Left ventricle myocardium superior (tissue), 1 donor: ENCODE measurements at places on chromosomes 7 and 10.

DNA sequence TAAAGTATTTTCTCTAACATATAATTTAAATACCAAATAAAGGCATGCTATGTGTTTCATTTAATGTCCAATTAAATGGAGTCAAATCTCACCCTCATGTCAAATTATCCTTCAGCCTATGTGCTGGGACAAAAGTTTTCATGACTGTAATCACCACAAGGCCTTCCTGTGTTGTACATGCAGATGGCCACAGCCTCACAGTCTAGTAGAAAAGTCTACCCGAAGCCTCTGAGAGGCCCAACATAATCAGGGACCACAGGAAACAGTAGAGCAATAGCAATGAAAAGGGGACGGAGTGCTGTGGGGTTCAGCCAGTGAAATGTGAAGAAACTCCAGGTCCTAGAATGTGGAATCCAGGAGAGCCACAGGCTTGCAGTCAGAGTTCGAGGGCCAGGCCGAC lies 140.2 kb upstream of the KLF6 start:
- no peak for DNase-seq

DNA sequence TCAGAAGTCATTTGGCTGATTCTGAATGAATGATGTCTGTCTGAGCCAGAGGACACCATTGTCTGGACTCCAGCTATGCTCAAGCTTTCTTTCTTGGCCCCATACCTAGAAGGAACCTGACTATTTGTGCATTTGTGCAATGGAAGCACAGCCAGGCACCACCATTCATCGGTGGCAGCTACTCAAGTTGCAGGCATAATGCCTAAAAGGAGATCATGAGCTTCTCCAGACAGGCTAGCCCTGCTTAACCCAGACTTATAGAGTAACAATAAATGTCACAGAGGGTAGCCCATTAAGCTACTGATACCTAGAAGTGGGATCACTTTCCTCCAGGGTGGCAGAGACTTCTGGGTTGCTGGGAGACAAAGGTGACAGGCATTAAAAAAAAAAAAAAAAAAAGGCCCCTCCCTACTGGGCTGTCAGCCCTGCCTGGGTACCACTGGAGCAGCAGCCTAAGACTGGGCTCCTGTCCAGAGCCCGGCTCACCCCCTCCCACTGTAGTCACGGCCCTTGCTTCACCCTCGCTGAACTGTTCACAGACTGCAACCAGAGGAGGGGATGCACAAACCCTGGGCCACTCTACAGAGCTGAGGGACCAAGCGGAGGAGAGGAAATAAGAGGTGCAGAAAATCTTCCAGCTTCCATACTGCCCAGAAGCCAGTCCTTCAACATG lies 75.4 kb upstream of the ATP6V0A4 start:
- no peak for DNase-seq

- DNase-seq, result no peak
Measured at GRCh38 chr7:121960678-121961077, 87.7 kb downstream of the PTPRZ1 start.

GRCh38 chr7:135980012-135980551 lies 2.9 kb upstream of the MTPN start:
- no peak for DNase-seq

DNA sequence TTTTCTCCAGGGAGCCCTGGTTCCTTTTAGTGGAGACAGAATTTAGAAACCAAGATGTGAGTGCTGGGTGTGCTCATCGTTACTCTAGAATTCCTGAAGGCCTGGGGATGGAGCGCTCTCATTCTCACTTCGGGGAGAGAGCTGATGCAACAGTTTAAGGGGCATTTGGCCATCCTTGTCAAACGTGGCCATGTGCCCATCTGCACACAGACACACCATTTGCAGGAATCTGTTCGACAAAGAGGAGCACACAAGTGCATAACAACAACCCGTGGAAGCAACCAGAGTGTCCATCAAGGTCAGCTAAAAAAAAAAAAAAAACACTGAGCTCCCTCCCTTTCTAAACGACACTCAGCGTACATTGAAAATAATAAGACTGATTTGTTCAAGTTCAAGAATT lies 23.0 kb upstream of the RET start:
- DNase-seq, result peak; percentile 9

- peak; percentile 9 for DNase-seq
Measured at GRCh38 chr10:69496352-69497230, 45.3 kb downstream of the TSPAN15 start.

- no peak for DNase-seq
Measured at GRCh38 chr10:123494301-123494808, 171.8 kb upstream of the GPR26 start.

- DNase-seq, result peak; percentile 32
Measured at GRCh38 chr7:157432541-157432956, 95.7 kb downstream of the DNAJB6 start.

- DNase-seq, result no peak
Measured at GRCh38 chr10:69213591-69214311, 6.4 kb upstream of the HKDC1 start.

DNA sequence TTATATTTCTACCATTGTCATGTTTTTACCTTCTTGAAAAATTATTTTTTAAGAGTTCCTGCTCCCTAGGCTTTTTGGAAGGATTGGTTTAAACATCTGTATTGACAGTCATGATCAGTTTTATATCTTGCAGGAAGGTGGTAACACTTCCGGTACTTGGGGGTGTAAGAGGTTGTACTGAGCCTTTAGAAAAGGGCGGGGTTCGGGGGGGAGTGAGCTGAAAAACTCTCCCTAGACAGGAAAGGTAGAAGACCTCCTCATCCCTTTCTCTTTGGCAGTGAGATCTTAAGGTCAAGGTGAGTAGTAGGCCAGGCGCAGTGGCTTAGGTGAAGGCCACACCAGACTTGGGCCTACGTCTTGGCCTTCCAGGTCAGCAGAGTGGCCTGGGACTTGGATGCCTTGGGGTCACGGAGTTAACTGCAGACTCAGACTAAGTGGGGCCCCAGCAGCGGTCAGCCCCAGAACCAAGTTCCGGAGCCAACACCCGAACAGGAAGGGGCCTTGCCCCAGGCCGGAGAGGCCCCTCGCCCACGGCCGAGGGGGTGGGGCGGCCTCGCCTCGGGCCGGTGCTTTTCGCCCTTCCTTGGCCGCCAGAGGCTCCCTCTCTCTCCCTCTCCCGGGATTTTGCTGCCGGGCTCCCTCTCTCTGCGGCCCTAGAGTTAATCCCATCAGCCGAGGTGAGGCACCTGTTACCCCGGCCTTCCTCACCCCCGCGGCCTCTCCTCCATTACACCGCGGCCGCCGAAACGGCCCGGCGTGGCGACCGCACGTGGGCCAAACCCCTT lies at the start of gene PPP1R9A:
PPP1R9A (plus strand) TSS at position 569 of the 785 bp plus-strand sequence. CDS start 2,520 bp downstream, outside the sequence.
- peak; percentile 65 for DNase-seq

- DNase-seq, result no peak
Measured at GRCh38 chr10:11191678-11192077, 174.0 kb downstream of the CELF2 start.

DNA sequence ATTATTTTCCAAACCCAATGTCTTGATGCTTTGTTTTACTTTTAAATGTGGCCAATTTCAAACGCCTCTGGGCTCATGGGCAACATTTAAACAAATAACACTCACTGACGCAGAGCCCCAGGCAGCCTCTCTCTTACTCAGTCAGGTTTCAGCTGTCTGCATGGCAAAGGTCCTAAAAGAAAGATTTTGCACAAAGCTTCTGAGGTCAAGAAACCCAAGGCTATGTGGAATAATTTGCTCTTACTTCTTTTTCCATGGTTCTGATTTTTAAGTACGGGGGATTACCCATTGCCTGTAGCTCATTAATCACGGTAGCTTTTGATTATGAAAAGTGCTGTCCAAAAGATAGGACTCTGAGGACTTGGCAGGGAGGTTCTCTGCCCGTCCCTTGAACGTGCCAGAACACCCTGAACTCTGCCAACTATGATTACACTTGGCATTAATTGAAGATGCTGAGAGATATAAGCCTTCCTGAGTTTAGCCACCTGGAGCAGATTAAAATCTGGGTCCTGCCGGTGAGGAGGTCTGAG lies 14.1 kb upstream of the MSRB2 start:
- DNase-seq, result no peak

GRCh38 chr10:75410132-75411005 lies 8.8 kb upstream of the ZNF503 start:
- peak; percentile 45 for DNase-seq

DNA sequence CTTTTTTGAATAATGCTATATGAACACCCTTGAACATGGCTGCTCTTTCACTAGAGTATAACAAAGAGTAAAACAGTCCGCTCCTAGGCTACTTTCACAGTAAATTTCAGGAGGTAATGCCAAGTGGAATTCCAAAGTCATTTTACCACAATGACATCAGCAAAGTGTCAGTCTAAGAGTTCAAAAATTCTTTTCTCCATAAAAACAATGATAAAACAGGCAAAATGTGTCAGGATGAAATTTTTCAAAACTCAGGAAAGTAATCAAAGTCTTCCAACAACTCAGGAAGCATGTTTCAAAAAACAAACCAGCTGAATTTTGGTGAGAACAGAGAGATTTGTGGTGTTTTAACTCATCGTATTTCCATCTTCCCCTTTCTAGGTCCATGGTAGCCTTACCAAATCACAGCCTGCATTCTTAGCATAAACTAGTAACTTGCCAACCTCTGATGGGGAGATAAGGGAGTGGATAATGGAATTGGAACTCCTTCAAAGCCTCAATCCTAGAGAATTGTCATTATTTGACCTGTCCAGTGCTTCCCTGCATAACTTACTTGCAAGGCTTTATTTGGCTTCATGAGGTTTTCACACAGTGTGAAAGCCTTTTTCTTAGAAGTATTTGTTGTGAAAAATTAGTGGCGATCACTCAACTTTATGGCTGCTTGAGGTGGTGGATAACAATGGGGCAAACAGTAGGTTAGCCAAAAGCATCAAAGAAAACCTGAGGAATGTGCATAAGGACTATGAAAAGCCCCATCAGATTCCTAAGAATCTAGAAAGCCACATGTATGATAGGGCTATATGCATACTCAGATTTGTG lies 302.7 kb downstream of the HDAC9 start:
- no peak for DNase-seq

DNA sequence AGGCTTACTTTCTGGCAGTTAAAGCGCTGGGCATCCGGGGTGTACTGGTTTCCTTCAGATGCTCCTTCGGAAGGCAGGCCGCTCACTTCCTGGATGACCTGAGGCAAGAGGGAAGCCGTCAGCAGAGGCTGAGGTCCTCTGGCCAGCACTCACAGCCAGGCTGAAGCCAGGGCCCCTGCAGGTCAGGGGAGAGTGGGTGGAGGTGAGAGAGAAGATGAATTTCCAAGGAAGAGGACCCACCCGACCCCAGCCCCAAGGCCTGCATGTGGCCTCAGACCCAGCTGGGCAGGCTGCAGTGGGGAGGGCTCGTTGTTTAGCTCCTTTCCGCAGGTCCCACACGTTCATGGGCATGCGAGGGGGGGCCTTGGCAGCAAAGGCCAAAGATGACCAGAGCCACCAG lies 71.3 kb downstream of the VWA2 start:
- no peak for DNase-seq

DNA sequence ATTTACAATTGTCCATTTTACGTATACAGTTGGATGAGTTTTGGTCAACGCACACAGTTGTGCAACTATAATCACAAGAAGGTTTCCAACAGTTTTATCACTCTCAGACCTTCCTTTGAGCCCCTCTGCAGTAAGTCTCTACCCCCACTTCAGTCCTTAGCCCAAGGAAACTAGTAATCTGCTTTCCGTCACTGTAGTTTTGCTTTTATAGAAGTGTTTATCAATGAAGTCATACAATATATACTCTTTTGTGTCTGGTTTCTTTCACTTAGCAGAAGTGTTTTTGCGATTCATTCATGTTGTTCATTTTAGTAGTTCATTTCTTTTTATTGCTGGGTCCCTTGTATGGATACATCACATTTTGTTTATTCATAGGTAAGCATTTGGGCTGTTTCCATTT lies 92.9 kb upstream of the PIP4K2A start:
- DNase-seq, result no peak

GRCh38 chr7:55108401-55108800 lies 89.6 kb downstream of the EGFR start:
- DNase-seq, result no peak

DNA sequence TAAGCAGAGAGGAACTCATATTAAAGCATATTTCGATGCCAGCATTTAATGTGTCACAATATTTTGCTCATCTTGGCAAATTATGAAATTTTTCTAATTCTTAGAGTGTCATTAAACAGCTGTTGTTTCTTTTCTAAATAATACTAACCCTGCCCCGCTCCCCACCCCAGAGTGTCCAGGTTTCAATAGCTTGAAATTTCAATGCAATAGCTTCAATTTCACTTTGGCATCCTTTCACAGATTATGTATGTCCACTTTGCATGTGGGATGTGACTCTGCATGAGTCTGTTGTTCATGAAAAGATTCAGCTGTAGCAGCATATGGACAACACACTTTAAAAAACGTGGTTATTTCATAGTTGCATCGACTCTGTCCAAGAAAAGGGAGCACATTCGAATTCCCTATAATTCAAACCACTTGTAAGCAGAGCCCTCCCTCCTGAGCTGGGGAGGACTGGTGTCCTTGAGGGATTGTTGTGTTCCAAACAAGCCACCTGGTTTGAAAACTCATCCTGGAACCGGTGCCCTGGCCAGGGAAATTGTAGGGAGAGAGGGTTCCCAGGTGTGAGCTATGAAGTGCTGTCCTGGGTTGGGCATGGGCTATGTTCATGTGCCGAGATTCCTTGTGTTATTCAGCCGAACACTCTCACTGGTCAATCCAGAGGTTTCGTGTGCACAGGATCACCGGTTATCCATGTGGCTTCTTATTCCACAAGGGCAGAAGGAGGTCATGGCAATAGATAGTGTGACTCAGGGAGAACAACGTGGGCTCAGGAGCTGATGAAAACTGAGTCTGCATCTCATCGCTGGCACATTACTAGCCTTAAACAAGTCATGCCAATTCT lies 64.6 kb upstream of the CREB5 start:
- DNase-seq, result no peak

- DNase-seq, result no peak
Measured at GRCh38 chr7:18243731-18244130, 216.1 kb upstream of the PRPS1L1 start.

DNA sequence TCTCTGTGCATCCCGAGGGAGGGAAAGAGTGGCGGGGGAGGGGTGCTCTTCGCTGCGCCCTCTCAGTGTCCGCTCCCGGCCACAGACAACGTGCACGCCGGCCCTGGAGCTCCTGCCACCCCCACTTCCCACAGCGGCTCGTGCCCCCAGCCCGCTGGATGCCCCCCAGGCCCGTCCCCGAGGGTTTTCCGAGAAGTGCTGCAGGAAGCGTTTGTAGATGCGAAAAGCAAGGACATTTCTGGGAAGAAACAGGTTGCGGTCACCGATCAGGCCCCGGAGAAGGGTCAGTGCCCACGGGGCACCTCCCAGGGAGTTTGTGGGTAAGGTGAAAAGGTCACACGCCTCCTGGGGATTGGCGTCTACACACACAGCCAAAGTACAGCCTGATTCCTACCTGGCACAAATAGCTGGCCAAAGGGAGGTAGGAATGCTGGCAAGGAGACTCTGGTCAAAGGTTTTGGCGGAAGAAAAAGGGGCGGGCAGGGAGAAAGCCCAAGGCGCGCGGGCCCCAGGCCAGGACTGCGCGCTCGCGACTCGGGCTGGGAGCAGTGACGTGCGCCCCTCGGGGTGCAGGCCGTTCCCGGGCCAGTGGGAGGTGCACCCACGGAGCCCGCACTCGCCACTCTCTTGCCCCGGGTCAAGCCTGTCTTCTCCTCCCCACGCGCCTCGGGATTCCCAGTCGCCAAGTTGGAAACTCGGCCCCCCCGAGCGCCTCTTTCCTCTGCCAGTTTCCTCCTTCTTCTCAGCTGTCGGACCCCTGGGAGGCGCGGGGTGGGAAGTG lies 1.5 kb upstream of the NRP1 start:
- DNase-seq, result peak; percentile 88
